ENCODE measurements at places on chromosomes 5 and 9.

DNA sequence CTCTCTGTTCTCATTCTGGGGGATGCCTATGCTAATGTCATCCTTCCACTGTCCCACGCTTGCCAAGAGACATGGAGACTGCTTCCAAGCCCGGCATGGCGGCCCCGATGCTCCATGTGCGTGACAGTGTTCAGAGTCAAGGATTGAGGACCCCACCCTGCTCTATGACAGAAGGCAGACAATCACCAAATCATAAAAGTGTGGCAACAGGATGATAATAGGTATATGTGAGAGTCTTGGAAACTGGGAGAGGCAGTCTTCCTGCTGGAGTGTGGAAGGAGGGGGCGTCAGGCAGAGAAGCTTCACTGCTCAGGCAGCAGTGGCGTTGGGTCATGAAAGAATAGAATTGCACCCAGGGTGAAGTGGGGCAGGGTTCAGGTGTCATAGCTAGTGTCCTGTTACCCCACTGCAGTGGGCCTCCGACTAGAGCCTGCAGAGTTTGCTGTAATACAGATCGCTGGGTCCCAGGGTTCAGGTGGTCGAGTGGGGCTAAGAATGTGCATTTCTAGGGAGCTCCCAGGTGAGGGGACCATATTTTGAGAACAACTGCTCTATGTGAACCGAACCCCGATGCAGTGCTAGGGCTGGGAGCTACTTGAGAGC is 12.5 kb upstream of the GADD45G start:
- DNase-seq = no peak

- no peak for DNase-seq
Observed at GRCh38 chr5:171612749-171613148, 172.9 kb upstream of the SMIM23 start.

DNA sequence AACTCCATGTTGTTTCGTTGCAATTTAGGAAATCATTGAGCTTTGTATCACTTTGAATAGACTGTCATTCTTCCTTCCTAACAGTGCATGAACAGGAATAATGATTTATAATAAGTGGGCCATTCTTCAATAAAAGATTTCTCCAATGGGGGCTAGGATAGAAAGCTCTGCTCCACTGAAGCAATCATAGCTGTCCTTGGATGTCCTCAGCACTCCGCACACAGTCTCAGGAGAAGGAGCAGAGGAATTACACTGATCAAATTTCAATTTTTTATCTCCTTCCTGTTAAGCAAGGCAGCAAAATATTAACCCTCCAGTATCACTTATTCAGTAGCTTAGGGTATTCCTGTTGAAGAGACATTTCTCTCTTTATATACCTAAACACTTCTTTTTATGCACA is 532.7 kb upstream of the ST8SIA4 start:
- no peak for DNase-seq

- no peak for DNase-seq
Observed at GRCh38 chr9:138025908-138026307, 148.3 kb downstream of the CACNA1B start.

- no peak for DNase-seq
Observed at GRCh38 chr5:6565492-6565891, 67.4 kb downstream of the NSUN2 start.

- DNase-seq = no peak
Observed at GRCh38 chr5:83665631-83666030, 55.0 kb downstream of the HAPLN1 start.

DNA sequence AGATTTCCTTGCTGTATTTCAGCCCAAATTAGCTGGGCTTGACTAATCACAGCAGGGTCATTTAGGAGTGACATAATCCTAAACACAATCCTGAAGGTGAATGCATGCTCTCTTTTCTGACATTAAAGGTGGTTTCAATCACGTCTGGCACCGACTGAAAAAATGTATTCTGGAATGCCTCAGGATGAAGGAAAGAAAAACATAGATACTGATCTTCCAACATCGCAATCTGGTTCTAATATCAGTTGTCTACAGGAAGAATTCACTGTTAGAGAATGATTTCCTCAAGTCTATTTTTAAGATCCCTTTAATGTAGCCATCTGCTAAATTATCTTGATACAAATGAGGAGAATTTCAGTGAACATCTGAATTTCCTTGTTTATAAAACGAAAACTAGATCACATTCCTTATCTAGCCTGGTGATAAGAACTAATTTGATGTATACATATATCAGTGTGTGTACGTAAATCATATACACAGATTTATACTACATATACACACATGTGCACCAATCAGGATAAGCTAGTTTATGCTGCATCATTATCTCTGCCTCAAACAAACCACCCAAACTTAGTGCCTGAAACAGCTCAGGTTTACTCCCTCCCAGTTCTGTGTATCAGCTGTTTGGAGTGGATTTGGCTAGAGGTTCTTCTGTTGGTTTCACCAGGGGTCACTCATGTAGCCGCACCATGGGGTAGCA is 31.3 kb upstream of the TAS2R1 start:
- peak; percentile 85 for DNase-seq

- no peak for DNase-seq
Observed at GRCh38 chr5:32708949-32709348, 2.2 kb upstream of the NPR3 start.

DNA sequence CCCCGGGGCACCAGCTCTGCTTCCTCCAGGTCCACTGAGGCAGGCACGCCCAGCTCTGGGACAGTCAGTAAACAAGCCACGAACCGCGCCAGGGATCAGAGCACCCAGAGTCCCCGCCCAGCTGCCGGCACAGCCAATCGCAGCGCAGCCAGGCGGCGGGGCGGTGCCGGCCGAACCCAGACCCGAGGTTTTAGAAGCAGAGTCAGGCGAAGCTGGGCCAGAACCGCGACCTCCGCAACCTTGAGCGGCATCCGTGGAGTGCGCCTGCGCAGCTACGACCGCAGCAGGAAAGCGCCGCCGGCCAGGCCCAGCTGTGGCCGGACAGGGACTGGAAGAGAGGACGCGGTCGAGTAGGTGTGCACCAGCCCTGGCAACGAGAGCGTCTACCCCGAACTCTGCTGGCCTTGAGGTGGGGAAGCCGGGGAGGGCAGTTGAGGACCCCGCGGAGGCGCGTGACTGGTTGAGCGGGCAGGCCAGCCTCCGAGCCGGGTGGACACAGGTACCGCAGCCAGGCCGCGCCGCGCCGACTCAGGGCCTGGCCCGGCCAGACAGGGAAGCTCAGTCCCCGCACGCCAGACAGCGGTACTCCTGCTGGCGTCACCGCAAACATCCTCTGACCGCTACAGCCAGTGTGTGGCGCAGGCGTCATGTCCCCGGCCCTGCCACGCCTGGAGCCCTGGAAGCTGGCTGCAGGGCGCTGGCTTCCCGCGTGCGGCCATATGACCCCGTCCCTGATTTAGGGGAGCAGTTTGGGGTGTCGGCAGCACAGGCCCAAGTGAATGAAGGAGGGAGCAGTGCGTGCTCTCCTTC is at the start of gene CTSL:
Gene CTSL (plus strand): TSS at position 220 of the 810 bp plus-strand sequence. CDS start 1,485 bp downstream, outside the sequence.
- peak; percentile 77 for DNase-seq

DNA sequence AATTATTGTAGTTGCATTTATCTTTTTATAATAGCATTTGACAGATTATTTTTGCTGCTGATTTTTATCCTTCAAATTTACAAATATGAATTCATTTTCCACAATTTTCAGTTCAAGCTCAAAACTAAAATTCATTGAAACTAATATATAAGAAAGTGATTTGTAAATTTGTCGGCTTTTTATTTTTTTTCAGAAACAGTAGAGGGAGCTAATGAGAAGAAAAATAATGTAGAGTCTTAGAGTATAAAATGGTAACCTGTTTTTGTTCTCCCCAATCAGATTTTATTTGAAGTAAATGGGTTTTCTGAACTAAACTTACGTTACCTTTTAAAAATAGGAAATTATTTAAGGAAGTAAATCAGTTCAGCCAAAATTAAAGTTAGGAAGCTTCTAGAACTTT is 19.2 kb downstream of the PRRC1 start:
- no peak for DNase-seq

DNA sequence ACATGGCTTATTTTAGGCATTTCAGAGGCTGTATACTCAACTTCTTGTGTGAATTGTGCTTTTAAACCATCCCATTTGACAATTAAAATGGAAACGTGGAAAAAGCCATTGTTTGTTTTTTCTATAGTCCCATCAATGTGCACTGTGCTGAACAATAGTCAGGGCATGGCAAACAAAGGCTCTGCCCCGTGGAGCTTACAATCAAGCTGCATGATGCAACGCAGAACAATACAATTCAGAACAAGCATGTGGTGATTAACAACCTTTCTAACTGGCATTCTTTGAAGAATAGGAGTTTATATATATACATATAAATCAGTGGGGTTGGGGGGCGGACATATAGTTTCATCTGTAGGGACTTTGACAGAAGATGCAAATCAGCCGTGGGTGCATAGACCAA is 2125.4 kb upstream of the WWC1 start:
- no peak for DNase-seq

DNA sequence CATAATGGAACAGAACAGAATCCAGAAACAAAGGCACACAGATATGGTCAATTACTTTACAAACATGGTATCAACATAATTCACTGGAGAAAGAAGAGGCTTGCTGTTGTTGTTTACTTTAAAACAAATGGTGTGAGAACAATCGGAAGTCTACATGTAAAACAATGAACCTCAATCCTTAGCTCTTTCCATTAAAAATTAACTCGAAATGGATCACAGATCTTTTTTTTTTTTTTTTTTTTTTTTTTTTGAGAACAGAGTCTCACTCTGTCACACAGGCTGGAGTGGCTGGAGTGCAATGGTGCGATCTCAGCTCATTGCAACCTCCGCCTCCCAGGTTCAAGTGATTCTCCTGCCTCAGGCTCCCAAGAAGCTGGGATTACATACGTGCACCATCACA is 9.8 kb downstream of the SEMA4D start:
- no peak for DNase-seq

GRCh38 chr5:136191304-136192014 is 1.5 kb downstream of the SMIM32 start:
- DNase-seq = peak; percentile 31

DNA sequence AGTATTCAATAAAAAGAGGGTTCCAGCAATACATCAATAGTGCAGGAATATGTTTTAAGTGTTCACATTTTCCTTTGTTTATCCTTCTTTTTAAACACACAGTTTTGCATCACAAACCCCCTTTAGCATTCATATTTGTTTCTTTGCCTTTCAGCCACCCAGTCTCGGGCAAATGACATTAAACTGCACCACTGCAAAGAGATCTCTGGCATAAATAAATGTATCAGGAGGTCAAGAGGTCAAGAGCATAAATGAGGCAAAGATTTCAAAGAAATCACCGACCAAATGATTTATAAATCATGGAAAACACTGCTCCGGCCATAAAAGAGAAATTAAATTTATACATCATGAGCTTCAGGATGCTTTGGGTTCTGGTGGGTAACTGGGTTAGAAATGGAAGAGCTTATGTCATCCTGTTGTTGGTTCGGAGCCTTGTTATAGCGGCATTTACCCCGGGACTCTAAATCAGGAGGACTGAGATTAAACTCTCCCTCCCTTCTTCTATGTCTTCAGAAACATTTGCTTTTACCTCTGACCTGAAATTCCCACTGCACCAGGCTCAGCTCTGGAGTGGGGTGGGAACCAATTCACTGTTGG is 449.6 kb upstream of the CLINT1 start:
- no peak for DNase-seq

GRCh38 chr9:17011880-17012279 is 123.0 kb upstream of the CNTLN start:
- no peak for DNase-seq

- no peak for DNase-seq
Observed at GRCh38 chr5:72711351-72711750, 105.1 kb upstream of the TNPO1 start.

DNA sequence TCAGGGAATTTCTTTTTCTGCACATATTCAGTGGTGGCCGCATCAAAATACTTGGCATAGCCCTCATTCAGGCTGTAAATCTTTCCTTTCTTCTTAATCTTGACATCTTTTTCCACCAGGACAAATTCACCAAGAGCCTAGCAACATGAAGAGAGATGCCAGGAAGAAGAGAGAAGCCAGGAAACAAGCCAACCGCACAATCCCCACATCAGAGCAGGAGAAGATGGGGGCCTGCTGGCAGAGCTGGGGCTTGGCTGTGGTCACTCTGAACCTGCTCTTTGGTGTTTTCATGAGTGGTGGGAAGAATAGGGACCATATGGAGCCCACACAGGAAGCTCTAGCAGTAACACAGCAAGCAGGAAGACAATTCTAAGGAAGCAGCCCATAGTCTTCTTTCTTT is 12.4 kb downstream of the PCAT7 start:
- DNase-seq = no peak

- DNase-seq = no peak
Observed at GRCh38 chr9:88880199-88880598, 111.1 kb upstream of the S1PR3 start.

DNA sequence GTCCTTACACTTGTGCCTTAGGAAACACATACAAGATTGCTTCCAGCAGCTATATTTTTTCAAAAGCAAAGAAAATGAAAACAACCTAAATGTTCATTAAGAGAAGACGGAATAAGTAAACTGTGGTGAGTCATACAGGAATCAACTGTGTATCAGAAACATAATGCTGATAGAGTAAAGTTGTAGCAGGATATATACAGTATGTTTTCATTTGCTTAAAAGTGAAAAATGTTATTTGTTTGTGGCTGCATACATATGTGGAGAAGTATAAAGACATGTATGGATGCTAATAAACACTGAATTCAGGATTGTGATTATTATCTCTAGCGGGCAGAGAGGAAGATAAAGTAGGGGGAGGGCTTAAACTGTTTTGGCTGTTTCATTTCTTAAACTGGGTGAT is 8.3 kb downstream of the DCTN4 start:
- DNase-seq = no peak

DNA sequence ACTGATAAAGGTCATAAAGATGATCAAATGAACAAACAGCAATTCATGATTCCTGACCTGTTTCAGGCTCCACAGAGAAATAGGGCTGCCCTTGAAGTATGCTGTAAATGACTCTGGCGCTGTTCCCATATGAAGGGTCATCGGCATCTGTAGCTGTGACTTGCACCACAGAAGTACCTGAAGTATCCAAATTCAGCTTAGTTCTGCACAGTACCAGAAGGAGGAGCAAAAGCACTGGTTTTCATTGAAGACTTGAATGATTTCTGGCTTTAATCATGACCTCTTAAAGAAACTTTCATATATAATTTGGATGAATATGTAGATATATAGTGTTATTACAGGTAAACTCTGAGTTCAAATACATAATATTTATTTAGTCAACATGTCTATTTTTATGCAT is 109.1 kb downstream of the CDH10 start:
- no peak for DNase-seq

DNA sequence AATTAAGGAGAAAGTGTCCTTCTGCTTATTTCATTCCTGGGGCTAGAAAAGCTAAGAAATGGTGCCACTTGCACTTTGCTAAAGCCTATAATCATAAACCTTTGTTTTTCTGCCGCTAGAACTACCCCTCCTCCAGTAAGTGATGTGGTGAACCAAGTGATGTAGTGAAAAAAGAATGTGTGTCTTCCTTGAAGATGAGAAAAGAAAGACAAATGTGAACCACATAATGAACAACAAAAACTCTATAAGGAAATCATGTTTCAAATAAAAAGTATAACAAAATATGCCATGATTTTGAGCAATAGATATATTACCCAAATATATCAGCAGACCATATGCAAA is 179.0 kb upstream of the SGCD start:
- peak; percentile 72 for DNase-seq

- DNase-seq = no peak
Observed at GRCh38 chr9:96649620-96650324, 5.3 kb downstream of the PRXL2C start.

- peak; percentile 63 for DNase-seq
Observed at GRCh38 chr5:157362012-157362411, 96.1 kb downstream of the CYFIP2 start.
